ENCODE measurements at places on chromosomes 16 and 17.

DNA sequence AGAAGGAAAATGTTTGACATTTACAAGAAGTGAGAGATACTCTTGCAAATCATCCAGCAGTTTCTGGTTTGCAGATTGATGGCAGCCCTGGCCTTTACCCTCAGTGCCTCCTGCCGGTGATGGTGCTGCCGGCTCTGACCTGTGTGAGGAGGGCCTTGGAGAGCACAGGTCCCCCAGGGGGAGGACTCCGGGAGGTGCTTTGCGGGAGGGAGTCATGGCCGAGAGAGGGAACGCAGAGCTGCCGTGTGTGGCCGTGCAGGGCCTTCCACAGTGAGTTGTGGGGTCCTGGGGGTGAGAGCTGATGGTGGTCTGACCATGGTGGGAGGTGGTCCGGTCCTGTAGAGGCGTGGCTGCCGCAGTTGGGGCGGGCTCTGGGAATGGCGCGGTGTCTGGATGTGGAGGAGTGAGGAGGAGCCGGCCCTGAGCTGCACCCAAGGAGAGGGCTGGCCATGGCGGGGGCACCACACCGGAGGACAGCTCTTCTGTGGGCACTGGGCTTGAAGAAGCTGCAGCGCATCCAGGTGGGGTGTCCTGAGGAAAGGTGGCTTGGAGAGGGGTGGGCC is 28.0 kb upstream of the ZNF750 start:
- DNase-seq, result no peak

DNA sequence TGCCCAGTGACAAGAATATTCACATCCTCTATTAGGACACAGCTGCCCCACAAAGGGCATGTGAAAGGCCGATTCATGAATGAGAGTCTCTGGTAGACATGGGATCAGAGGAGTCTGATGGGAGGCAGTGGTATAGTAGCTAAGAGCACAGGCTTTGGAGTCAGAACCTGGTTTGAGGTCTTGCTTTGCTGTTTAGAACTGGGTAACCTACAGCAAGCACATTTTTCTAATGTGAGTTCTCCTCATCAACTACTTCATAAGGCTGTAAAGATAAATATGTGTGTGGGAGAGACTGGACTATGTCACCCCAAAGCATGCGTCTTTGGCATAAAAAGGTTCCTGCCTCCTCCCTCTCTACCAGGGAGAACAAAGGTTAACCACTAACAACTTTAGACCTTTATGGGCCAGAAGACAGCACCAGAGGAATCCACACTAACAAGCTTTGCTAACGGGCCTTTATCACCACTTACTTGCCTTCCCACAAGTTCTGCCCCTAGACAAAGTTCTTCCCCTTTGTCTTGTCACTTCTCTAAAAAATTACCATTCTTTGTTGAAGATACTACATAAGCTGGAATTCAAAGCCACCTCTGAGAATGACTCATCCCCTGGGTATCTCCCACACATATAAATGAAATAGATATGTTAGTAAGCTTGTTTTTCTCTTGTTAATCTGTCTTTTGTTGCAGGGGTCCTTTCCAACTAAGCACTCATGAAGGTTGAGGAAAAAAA is 21.1 kb downstream of the CDR2 start:
- no peak for DNase-seq

- DNase-seq, result no peak
Measured at GRCh38 chr16:15757630-15758251, 99.1 kb downstream of the MYH11 start.

DNA sequence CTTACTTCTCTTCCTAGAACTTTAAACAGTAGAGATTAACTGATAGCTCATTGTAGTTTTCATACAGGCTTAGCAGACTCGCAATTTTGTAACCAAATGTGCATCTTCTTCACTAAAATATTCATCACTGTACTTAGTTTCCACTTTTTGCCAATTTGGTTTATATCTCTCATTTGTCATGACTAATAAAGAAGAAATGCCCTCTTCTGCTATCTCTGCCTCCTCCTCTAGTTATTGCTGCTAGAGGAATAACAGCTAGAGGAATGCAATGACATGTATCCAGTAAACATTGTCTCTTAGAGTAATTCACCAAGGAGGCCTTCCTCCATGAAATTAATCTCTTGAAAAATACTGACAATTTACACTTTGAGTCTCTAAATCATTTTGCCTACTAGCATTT is 115.5 kb upstream of the COX10 start:
- no peak for DNase-seq

DNA sequence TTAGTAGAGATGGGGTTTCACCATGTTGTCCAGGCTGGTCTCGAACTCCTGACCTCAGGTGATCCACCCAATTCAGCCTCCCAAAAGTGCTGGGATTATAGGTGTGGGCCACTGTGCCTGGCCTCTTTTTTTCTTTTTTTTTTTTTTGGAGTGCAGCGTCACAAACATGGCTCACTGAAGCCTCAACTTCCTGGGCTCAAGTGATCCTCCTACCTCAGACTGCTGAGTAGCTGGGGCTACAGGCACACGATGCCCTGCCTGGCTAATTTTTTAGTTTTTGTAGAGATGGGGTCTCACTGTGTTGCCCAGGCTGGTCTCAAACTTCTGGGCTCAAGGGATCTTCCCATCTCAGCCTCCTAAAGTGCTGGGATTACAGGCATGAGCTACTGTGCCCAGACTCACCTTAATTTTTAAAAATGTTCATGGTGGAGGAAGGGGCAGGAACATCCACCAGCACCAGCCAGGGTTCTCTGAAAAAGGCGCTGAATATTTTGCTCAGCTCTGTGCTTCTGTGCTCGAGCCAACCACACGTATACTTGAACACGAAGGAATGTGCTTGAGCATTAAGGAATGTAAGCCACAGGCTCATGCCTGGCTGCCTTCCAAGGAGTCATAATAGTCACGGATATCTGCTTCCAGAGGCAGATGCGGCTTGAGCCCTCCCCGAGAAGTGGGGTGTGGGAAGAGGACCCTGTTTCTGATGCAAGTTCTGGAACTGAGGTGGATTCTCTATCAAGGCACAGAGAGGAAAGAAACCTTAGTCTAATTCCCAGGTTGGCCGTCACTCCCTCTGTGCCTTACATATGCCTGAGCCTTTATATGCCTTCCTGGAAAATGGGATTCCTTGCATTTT is 65.5 kb upstream of the CREBBP start:
- DNase-seq, result no peak

GRCh38 chr16:71882505-71883167 is 1.3 kb downstream of the ZNF821 start:
- peak; percentile 89 for DNase-seq

- DNase-seq, result no peak
Measured at GRCh38 chr17:58667934-58668597, 23.8 kb downstream of the TEX14 start.

GRCh38 chr17:63222655-63223054 is 223.5 kb downstream of the CYB561 start:
- no peak for DNase-seq

GRCh38 chr17:65850486-65850885 is 289.0 kb upstream of the AXIN2 start:
- no peak for DNase-seq

DNA sequence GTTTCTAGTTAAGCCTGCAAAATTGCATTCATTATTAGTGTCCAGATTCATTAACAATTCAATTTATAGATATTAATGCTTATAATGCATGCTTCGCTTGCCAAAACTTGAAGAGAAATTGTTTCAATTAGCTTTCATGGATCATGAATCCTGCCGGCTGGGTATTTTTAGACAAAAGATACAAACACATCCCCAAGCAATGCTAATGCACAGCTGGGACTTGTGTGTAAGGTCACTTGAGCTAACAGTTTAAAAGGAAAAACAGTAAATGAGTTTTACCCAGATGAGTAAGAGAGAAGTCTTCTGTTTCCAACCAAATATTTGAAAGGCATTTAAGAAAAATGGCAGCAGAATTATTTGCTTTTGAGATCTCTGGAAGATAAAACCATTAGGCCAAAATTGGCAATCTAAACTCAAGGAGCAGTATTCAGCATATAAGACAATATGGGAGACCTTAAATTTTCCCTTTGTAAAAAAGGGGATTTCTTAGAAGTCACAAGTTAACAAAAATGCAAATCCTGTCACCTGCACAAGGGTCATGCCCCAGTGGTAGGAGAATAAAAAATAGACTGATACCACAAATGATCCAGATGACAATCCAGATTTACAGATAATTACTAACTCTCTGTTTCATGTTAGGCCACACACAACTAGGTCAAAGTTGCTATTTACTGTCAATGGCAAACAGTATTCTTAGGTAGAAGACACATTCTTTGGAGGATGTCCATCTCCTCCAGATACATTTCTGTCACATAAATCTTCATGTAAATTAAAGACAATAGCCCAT is 418.4 kb upstream of the PMFBP1 start:
- no peak for DNase-seq

DNA sequence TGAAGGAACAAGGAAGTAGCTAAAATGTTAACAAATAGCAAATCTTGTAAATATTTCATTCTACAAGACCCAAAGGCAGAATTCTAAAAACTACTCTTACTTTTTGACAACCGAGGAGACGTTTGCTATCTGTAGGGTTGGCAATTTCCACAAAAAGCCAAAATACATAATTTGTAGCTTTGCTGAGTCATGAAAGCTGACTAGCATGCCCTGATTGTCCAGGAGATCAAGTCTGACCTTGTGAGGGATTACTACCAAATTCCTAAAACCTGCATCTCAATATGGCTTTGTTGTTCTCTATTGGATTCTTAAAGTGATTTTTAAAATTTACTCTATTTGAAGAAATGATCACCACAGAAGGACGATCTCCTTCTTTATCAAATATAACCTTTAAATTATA is 10.8 kb downstream of the DNAJA2 start:
- DNase-seq, result no peak

DNA sequence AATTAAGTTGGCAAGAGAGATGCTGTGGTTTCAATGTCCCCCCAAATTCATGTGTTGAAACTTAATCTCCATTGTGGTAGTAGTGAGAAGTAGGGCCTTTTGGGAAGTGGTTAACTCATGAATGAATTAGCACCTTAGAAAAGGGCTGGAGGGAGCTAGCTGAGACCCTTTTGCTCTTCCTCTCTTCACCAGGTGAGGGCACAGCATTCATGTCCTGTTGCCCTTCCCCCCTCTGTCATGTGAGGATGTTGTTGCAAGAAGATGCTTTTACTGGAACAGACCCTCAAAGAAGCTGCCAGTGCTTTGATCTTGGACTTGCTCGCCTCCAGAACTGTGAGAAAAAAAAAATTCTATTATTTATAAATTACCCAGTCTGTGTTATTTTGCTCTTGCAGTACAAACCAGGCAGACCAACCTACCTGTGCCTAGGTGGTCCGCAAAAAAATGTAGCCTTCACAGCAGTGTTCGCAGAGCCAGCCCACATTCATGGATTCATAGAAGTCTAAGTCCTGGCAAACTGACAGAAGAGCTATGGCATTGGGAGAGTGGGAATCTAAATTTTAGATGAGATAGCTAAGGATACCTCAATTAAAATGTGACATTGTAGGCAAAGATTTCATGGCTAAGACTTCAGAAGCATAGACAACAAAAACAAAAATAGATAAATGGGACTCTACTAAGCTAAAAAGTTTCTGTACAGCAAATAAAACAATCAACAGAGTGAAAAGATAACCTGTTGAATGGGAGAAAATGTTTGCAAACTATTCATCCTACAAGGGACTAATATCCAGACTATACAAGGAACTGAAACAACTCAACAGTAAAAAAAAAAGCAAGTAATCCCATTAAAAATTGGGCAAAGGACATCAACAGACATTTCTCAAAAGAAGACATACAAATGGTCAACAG is 32.0 kb upstream of the ABCA5 start:
- no peak for DNase-seq

DNA sequence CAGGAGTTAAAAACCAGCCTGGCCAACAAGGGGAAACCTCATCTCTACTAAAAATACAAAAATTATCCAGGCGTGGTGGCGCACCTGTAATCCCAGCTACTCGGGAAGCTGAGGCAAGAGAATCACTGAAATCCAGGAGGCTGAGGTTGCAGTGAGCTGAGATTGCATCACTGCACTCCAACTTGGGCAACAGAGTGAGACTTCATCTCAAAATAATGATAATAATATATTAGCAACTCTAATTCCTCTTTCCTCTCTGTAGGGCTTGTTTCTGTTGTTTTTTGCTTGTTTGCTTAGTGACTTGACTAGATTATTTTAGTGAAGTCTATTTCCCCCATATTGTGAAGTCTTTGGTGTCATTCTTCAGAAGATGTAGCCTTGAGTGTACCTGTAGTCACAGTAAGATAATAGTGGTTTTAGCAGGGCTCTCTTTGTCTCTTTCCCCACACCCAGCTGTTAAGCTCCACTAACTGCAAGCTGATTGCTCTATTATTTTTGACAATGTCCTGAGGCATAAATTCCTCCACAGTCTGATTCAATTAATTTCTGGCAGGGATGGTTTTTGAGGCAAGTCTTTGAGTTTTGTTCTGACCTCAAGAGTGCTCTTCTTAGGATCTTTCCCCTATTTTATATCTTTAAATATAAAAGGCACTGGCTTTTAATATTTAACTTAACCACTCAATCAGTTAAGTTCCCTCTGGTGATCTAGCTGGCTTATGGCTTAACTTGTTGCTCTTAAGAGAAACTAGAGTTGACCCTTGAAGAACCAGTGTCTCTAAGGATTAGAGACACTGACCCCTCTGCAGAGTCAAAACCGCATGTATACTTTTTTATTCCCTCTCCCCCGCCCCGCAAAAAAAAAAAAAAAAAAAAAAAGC is 18.6 kb upstream of the TNFSF12 start:
- DNase-seq, result no peak

Measured in effector memory CD8-positive, alpha-beta T cell (primary cell).